Fibroblast of lung (primary cell): ENCODE measurements at places on chromosomes 3 and 15.

DNA sequence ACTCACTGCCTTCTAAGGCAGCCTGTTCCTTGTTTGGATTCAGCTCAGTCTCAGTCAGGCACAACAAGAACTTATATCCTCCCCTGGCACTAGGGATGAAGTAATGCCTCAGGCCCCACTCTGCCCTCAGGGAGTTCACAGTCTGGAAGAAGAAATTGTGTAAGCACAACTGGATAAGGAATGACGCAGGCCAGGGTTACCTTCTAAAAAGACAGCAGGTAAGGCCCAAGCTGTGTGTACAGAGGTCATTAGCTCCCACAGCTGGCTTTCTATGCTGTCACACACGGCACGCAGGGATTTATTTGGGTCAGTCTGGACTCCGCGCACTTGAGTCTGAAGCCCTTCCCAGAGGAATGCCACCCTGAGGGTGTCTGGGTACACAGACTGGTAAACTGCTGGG lies 82.9 kb downstream of the IQSEC1 start:
- DNase-seq = no peak

- peak; percentile 89 for DNase-seq
Measured at GRCh38 chr3:42148982-42149432, 57.9 kb downstream of the TRAK1 start.

- no peak for DNase-seq
Measured at GRCh38 chr3:133958071-133958805, 62.6 kb upstream of the RAB6B start.

DNA sequence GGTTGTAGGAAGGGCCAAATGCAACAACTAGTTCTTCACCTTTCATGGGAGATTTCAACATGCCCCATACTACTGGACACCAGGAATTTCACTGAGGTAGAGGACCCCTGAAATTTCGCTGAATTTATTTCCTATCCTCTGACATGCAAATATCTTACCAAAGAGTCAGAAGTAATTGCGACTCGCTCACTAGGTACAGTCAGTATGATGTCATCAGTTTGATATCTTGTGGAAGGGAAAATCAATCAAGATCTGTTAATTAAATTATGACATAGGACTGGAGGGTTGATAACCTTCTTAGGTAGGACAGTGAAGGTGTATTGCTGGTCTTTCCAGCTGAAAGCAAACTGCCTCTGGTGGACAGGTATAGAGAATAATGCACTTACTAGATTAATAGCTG lies 74.9 kb upstream of the TNIK start:
- DNase-seq = no peak
